Urinary bladder (tissue), 4 donors: ENCODE measurements at places on chromosomes 5 and 9. TPM values are rescaled to one million over a fixed set of nuclear protein-coding genes. Genes with fewer than 3 reads are reported as not detected.
A peak's percentile ranks its signal among the peaks of the same experiment; 100 is the strongest.

- DNase-seq: peak; percentile 89
These were observed 48.8 kb downstream of the KCNIP1 start for GRCh38 chr5:170552621-170553115.

- DNase-seq: no peak
These were observed 19.2 kb downstream of the PSD2 start for GRCh38 chr5:139814704-139815280.

DNA sequence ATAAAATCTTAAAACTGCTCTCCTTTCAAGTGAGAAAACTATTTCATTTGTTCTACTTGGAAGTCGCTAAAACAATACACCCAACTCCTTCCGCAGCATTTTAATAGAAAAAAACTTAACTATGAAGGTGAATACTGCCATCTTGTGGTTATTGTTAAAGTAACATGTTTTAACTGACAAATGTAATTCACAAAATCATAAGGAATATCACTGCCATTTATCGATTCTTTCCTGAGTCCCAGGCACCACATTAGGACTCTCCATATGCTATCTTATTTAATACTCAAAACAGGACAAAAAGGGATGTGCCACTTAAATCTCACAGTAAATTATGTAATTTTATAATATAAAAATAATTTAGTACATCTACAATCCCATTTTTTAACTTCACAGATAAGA is 130.5 kb upstream of the ITGA1 start:
- DNase-seq: peak; percentile 49

GRCh38 chr5:178192244-178192643 is 5.1 kb upstream of the GMCL2 start:
- no peak for DNase-seq

GRCh38 chr9:92917176-92917800 is 30.0 kb upstream of the FGD3 start:
- DNase-seq: no peak

- no peak for DNase-seq
These were observed 16.0 kb downstream of the ZNF462 start for GRCh38 chr9:106878934-106879333.

GRCh38 chr5:83428126-83428525 is 43.4 kb upstream of the VCAN start:
- no peak for DNase-seq

- DNase-seq: no peak
These were observed 1.8 kb downstream of the SMIM15 start for GRCh38 chr5:61160497-61160896.

GRCh38 chr9:6761306-6761705 is 3.5 kb downstream of the KDM4C start:
- DNase-seq: no peak

- no peak for DNase-seq
These were observed 30.6 kb upstream of the ADAMTS6 start for GRCh38 chr5:65512170-65512937.

DNA sequence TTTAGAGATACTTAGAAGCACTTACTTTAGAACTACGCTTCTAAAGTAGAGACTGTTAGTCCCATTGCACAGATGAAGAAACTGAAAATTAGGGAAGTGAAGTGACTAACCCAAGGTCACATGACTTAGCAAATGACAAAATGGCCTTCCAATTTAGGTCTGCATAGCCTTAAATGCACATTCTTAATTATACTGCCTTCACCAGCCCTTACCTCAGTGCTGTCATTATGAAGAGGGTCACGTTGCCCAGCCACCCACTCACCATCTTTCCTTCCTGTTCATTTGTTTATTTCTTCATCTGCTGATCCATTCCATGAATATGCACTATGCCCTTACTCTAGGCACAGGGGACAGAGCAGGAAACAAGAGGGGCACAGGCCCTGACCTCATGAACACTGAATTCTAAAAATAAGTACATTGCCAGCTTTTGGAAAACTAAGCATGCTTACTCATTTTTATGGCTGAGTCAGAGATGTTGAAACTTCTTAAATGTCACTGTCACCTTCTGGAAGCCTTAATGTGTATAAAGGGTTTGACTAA is 8.6 kb downstream of the HAVCR2 start:
- DNase-seq: no peak

GRCh38 chr5:78354066-78354670 is 6.2 kb upstream of the SCAMP1 start:
- DNase-seq: no peak

DNA sequence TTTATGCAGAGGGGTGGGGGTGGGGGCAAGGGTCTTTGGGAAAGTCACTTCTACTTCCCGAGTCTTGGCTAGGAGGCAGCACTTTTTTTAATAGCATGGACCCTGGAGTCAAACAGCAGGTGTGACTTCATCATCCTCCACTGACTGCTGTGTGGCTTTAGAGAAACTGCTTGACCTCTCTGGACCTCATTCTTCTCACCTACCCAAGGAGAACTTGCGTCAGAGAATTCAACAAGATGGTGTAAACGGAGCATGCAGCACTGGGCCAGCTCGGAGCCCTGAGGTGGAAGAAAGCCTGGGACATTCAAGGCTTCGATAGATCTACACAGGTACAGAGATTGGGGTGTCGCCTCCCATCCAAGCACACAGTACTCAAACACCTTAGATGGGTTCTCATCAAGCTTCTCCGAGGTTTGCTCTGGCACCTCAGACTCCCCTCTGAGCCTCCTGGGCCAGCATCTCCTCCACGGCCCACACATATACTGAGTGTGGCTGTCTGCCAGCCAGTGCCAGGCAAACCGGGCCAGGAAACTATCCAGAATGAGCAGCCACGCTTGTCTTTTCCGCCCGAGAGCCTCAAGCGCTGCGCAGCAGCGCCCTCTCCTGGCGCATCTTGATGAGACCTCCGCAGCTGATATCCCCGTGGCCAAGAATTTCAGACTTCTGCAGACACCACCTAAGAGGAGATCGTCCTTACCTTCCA is 4.6 kb upstream of the SLC25A48 start:
- DNase-seq: no peak

DNA sequence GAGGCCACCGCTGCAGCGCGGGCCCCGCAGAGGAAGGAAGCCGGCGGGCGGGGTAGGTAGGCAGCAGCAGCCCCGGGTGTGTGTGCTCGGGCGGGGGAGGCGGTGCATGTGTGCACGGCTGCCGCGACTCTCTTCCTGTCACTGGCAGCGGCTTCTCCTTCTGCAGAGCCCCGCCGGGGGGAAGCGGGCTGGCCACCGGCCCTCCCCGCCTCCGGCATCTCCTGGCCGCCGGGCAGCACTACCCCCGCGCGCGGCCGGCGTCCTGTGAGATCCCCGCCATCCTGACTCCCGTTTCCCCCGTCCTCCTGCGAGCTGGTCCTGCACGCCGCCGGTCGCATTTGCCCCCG is 315 bp downstream of the PIK3R1 start:
- DNase-seq: no peak

DNA sequence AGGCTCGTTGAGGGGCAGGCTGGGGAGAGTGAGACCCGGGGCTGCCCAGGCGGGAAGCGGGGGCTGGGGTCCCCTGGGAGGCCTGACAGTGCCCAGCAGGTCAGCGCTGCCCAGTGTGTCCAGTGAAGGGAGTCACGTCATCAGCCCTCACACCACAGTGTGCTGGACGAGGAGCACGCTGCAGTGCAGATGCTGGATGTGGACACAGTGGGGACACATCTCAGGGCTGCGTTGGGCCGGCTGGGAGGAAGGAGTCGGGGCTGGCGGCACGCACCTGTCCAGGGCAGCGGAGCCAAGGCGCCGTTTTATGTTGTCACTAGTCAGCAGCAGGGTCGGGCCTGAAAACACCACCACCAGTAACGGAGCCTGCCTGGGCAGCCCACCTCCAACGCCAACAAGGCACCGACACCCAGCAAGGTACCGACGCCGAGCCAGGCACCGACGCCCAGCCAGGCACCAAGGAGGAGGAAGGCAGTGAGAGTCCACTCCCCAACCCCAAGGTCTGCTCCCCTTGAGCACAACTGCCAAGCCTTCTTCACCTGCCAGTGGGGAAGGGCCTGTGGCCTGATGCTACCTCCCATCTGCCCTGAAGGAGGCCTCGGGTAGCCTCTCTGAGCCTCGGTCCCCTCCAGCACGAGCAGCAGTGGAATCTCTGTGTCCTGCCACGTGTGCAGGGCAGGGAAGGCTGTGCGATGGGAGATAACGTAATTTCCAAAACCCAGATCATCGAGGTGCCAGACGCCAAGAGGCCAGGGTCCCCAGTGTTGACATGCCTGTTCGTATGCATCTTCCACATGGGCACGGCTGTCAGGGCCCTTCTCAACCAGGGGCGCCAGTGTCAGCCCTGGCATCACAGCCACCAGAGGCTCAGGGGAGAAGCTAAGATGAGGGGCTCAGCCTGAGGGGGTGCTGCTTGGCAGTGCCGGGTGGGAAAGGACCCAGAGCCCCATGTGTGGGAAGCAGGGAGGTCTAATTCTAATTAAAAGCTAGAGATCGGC is 21.9 kb upstream of the NSMF start:
- DNase-seq: no peak

GRCh38 chr9:441126-441525 is 226.5 kb downstream of the DOCK8 start:
- DNase-seq: no peak

DNA sequence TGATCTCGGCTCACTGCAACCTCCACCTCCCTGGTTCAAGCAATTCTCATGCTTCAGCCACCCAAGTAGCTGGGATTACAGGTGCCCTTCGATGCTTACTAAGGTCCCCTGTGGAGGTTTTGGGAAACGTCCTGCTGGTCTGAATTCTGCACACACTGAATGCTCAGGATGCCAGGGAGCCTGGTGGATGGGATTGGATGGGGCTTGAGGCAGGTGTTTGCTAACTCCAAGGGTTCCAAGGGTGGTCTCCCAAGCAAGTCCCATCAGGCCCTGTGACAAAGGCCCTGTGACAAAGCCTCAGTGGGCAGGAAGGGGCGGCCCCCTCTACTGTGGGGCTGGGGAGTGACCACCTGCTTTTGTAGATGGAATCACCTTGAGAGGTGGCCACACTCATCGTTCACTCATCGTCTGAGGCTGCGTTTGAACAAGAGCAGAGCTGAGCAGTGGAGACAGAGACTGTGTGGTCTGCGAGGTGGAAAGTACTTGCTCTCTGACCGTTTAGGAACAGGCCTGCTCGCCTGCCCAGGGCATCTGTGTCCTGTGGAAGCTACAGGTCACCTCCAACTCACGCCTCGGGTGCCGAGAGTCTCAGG is 40.2 kb downstream of the MRPL36 start:
- no peak for DNase-seq

GRCh38 chr5:125316391-125316790 is 570.0 kb upstream of the ZNF608 start:
- DNase-seq: no peak

DNA sequence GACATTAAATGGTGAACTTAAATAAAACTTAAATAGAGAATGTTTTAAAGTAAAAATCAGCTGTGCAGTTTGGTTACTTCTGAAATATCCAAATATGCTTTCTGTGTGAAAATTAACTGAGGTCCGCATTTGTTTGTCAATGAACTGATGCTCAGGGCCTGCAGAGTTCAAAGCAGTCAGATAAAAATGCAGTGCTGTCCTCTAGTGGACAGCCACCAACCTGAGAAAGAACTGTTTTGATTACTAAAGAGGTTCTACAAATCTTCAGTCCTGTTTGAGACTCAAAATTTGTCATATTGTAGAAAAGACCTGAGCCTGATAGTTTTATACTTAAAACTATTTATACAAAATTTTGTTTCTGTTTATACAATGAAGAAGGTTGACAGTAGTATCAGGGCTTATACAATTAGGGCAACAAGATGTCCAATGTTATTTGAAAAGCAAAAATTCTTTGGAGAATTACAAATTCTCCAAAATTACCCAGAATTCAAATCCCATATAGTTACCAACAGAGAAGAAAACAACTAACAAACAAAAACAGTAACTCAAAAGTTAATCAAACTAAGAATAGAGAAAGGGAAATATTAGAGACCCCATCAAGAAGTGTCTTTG is 232.3 kb upstream of the TBCA start:
- DNase-seq: no peak

DNA sequence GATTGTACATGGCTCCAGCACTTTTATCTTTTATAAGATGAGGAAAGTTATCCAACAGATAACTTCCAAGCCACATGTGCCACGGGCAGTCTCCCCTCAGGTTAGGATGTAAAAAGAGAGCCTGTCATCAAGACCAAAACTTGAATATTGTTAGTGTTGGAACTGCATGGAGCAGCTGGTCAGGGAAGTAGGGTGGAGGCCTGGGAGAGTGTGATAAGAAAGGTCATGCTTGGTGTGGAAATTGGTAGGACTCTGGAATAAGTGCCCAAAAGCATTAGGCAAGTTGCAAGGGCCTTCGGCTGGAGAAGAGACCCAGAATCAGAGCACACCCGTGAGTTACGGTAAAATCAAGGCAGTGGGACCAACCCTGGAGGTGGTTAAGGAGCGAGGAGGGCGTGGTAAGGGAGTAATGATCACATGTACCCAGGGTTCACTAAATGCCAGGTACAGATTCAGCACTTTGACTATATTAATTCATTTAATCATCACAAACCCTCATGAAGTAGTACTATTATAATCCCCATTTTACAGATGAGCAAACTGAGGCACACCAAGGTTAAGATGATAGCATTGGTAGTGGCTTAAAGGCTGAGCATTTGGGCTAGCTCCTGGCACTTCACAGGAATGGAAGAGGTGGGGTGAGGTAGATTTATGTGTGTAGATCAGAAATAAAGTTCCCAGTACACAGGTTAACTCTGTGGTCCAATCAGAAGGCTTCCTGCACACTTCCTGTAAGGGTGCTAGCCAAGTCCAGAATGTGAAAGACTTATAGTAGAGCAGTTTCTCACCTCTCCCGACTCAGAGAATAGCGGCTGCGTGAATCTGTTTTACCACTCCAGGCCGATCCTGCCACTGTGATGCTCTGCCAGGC is 96.5 kb upstream of the ZNF608 start:
- DNase-seq: no peak

DNA sequence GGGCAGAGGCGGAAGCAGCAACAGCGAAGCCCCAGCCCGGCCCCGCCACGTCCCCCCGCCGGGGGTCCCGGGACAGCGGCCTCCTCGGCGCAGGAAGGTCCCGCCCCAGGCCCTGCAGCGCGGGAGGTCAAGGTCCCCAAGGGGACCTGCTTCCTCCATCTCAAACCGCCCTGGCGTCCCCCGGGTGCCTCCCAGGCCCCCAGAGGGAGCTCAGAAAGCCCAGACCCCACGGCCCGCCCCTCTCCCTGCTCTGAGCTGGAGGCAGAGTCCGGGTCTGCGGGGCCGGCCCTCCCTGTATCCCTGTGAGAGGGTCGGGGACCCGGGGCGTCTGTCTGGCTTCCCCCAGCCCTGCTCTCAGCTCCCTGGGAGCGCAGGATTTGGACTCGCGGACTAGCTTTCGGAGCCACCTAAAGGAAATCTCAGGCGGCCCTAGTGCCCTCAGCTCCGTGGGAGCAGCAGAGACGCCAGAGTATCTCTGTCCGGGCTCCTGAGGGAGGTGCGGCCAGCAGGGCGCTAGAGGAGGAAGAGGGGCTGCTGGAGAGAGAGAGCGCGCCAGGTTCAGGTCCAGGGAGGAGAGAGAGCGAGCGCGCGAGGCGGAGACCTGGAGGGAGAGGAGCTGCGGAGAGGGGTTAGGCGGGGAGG is 30.7 kb downstream of the EXOC3 start:
- DNase-seq: no peak

Gene PRLR
- polyA plus RNA-seq: 0.98 TPM

Gene MLANA
- polyA plus RNA-seq: not detected

Gene STKLD1
- polyA plus RNA-seq: 1.1 TPM

Gene SMIM27
- polyA plus RNA-seq: 11.9 TPM

Gene CTXN3
- polyA plus RNA-seq: 0.06 TPM

Gene CCIN
- 0.38 TPM for polyA plus RNA-seq

Gene PDZD2
- polyA plus RNA-seq: 4.5 TPM

Gene BTNL8
- 0.10 TPM for polyA plus RNA-seq

Gene RPL35
- polyA plus RNA-seq: 2,692 TPM
